ENCODE measurements at places on chromosomes 3 and 15. TPM values are rescaled to one million over a fixed set of nuclear protein-coding genes. Genes with fewer than 3 reads are reported as not detected.

Gene TMEM212
- not detected for total RNA-seq

Gene DPPA2
- 1.1 TPM for total RNA-seq

Gene TMEM108
- 5.3 TPM for total RNA-seq

Gene NDUFB5
- total RNA-seq = 72.4 TPM

Gene SPINT1
- total RNA-seq = 1.3 TPM

Gene GOLGA8Q
- not detected for total RNA-seq

Gene ARHGAP11A
- total RNA-seq = 95.2 TPM

Gene STRIT1
- not detected for total RNA-seq

Gene MEX3B
- total RNA-seq = 49.5 TPM

Gene GUCA1C
- total RNA-seq = not detected

Gene SNX4
- 45.9 TPM for total RNA-seq

Gene SLC22A14
- not detected for total RNA-seq

Gene ZNF80
- total RNA-seq = not detected

Gene KNG1
- total RNA-seq = not detected

Gene IL5RA
- not detected for total RNA-seq

Gene CHD2
- 93.4 TPM for total RNA-seq

DNA sequence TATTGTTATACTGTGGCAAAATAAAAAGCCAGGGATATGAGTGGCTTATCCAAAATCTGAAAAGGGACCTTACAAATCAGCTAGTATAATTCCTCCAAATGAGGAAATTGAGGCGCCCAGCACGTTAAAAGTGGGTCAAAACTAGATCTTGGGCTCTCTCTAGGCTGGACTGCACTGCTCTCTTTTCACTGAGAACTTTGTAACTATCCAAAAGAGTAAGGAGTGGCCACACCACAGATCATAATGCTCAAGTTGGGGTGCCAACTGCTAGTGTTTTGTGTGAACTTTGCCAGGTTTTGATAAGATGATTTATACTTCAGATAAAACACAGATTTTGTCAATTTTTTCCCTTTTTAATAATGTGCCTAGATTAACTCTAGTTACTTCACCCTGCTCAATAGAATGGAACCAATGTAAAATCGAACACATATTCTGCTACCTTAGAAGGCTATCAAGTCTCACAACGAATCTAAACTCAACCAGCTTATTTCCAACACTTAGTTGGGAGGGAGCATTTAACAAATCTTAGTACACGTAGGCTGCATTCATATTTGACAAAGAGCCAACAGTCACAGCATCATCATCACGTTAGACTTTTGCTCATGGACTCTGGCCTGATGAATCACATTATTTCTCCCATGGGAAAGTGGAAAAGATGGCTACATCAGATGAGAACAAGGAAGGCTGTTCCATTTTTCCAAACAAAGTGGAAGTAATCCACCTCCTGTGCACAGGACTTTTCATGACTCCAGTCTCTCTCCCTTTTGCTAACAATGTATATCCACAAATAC lies 64.4 kb downstream of the ABI3BP start:
- no peak for DNase-seq

- no peak for DNase-seq
Observed at GRCh38 chr3:119318876-119319275, 24.7 kb downstream of the ARHGAP31 start.

- no peak for DNase-seq
Observed at GRCh38 chr3:15099364-15100098, 583 bp upstream of the RBSN start.

GRCh38 chr15:27902680-27903385 lies 196.3 kb downstream of the OCA2 start:
- DNase-seq = no peak

DNA sequence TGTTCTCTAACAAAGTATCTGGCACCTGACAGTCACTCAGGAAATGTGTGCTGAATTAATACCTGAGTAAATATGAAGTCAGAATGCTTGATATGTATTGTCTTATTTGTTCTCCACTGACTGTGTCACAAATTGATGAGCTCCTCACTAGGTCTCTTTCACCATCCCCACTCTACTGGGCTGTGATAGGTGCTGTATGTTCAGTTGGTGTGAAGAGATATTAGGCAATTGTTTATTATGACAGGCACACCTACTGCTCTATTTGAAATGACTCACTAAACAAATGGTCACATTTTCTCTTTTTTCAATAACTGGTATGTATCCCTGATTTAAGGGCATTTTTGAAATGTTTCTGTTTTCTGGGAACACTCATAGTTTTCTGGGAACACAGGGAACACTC lies 25.2 kb upstream of the CCDC39 start:
- DNase-seq = no peak

- DNase-seq = no peak
Observed at GRCh38 chr3:105656651-105657504, 211.9 kb downstream of the CBLB start.

DNA sequence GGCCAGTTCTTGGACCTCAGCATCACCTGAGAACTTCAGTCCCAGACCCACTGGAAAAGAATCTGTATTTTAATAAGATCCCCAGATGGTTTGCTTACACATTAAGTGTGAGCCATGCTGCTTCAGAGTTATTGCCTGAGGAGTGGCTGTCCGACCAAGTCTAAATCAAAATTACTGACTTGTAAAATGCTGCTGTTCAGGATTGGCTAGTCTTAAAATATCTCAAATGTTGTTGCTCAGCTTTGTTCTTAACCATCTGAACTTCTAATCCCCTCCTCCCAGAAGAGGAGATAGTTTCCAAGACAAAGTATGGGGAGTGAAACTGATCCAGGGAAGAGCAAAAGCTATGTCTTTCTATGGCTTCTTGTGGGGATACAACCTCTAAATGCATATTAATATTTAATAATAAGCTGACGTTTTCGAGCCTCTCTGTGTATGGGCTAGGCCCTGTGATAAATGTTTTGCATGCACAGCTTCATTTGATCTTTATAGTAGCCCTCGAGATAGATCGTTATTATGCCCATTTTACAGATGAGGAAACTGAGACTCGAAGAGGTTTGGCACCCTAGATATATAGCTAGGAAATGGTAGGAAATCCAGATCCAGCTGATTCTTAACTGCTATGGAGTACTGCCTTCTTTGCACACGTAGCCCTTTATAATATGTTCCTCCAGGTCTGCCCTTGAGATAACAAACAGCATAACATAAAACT lies 52.2 kb downstream of the DNASE1L3 start:
- no peak for DNase-seq

GRCh38 chr15:25870938-25871337 lies 7.8 kb upstream of the ATP10A start:
- no peak for DNase-seq

DNA sequence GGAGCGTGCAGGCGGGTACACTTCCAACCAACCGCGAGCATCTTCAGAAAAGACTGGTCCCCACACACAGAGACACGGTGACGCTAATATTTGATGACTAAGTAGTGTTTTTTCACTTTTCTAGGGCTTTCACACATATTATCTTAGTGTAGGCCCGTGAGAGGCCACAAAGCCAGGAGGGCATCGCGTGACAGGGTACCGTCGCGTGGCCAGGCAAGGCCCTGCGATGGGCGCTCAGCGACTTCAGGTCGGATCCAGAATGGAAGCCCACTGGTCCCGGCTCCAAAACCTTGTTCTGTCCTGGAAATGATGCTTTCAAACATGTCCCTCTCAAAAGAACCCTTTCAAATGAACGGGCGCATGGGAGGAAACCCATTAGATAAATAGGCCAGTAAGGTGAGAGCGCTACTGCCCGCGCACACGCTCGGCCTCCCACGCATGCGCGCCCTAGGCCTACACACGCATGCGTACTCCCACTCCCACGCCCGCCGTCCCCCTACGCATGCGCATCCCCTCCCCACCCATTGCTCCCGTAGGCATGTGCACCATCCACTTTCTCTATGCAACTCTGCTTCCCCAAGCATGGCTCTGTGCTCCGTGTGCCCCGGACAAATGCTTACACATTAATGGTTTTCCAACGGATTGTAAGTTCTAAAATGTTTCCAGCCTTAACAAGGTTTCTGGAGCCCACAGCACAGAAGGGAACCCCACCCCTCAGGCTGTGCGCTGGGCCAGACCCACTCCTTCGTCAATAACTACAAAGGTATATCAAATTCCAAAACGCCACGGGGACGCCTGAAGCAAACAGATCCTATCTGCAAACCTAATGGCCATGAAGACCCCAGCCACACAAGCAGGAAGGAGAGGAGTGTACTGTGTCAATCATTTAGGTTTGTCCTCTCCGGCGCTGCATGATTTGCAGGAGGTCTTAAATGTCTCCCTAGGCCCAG lies 72.1 kb downstream of the OCA2 start:
- no peak for DNase-seq

- no peak for DNase-seq
Observed at GRCh38 chr3:161148832-161149475, 43.8 kb upstream of the B3GALNT1 start.

GRCh38 chr15:44082558-44083157 lies 112.4 kb downstream of the FRMD5 start:
- no peak for DNase-seq

DNA sequence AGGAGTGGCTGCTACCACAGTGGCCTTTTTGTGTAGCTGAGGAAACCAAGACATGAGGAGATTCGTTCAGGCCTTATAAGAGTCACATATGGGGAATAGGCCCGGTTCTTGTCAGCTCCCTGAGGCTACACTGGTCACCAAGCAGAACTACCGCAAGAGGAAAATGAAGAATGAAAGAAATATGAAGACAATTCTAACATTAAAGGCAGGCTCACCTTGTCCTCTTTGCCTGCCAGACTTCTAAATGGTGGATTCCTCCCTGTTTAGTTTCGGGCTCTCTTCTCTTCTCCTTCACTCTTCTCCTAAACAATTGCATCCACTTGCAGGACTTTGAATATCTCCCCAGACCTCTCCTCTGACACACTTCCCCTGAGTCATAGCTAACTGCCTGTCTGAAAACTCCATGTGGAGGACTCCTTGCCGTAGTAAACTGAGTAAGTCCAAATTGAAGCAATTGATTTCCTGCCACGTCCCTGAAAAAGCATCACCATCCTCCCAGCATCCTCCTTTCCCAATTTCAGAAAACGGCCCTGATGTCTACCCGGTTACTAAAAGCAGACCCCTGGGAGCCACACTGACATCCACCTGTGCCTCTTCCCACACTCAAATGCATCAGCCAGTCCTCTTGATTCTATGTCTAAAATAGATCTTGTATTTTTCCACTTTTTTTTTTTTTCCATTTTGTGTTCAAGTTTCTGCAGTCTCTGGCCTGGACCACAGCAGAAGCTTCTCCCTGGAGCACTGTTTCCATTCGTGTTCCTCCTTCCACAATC lies 30.3 kb upstream of the VEPH1 start:
- DNase-seq = no peak

DNA sequence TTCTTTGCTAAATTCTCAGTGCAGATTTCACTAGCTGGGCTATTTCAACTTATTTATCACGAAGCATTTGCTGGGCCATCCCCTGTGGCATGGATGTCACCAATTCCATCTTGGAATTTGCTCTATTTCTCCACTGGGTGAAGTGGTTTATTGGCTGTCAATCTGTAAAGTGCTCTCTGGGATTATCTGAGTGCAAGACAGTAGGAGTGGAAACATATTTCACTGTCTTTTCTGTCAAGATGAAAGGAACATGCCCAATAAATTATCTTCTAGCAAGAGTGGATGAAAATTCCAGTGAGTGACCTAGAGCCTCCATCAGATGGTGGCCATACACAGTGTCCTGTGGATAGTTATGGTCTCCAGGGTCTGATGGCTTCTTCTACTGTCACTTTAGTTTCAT lies 25.1 kb upstream of the CTDSPL start:
- DNase-seq = no peak

- no peak for DNase-seq
Observed at GRCh38 chr3:25863416-25863959, 73.6 kb downstream of the OXSM start.

DNA sequence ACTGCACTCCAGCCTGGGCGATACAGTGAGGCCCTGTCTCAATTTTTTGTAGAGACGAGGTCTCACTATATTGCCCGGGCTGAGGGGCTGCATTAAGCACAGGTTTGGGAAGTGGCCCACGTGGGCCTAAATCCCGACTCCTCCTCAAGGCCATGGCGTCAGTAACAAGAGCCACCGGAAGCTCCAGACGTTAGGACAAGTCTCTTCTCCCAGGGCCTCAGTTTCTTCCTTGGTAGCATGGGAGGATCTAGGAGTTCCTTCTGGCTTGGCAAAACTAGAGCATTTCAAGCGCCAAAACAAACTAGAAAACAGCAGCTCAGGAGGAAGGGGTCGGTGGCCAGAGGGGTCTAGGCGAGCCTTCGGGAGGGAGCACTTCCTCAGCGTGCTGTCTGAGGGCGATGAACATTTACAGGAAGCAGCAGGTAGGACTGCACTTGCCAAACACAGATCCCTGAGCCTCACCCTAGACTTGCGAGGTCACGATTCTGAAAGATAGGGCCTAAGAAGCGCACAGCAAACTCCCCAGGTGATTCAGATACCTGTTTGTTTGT lies 536 bp downstream of the SNAPC5 start:
- no peak for DNase-seq

DNA sequence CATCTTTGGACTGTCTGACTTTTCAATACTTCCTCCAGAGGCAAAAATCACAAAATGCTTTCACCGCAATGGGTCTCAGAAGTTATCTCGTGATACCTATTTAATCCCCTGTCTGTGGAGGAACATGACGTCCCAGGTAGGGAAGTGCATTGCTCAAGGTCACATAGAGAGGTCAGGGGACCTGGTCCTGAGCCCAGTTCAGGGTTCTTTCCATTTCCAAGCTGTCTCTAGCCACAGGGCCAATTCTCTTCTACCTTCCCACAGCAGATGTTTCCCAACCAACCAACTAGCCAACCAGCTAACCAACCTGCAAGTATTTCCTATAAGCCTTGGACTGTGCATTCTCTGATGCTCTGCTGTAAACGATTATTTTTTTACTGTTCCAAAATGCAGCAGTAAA lies 122.2 kb upstream of the DLG1 start:
- no peak for DNase-seq

DNA sequence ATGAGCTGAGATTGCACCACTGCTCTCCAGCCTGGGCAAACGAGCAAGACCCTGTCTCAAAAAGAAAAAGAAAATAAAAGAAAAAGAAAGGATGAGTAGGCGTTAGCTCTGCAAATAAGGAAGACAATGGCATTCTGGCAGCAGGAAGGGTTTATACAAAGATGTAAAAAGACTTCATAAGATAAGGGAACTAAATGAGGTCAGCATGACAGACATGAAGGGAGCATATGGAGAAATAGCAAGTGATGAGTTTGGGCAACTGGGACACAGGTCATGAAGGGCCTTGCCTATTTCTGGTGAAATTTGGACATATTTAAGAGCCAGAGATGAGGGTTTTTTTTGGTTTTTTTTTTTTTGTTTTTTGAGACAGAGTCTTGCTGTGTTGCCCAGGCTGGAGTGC lies 24.5 kb downstream of the TMEM266 start:
- DNase-seq = no peak

DNA sequence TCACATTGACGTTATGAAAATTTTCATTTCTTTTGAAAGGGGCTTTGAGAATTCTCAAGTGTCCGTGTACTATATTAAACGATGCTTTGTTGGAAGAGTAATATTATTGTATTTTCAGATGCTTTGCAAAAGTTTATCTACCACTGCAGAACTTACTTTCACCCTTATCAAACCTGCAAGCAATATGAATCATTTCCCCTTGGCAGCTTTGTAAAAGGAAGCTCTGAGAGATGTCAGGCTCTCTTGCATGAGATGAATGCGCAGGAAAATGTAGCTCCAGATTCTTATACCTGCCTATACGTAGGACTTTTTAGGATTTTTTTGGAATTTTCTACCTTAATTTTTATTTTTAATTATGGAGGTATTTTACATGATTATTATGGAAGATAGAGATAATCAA lies 34.5 kb downstream of the GPD1L start:
- DNase-seq = no peak

- no peak for DNase-seq
Observed at GRCh38 chr3:124075753-124076152, 83.8 kb upstream of the ROPN1 start.

GRCh38 chr3:161821591-161821990 lies 325.0 kb downstream of the OTOL1 start:
- no peak for DNase-seq
